Left ventricle myocardium inferior (tissue), 1 donor: ENCODE measurements at places on chromosomes 3 and 15.

DNA sequence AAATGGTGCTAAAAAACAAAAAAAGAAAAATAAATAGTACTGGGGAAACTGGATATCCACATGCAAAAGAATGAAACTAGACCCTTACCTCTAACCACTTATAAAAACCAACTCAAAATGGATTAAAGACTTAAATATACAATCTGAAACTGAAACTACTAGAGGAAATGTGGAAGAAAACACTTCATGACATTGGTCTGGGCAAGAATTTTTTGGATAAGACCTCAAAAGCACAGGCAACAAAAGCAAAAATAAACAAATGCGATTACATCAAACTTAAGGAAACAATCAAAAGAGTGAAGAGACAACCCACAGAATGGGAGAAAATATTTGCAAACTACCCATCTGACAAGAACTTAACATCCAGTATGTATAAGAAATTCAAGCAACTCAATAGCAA lies 6.4 kb downstream of the IFT57 start:
- peaks cover 34% of the 10 kb centered on the region for H3K36me3 ChIP-seq
- DNase-seq: no peak
- H3K4me1 ChIP-seq: peaks cover 9% of the 10 kb centered on the region
- H3K27ac ChIP-seq: no peak overlapping the region
- no peak overlapping the region for H3K4me3 ChIP-seq

- no peak overlapping the region for H3K27ac ChIP-seq
- H3K27me3 ChIP-seq: no peaks in the 10 kb centered on the region
- no peak for DNase-seq
- peaks cover 72% of the 10 kb centered on the region for H3K36me3 ChIP-seq
- H3K4me1 ChIP-seq: peaks cover 21% of the 10 kb centered on the region
These were observed 15.1 kb downstream of the U2SURP start for GRCh38 chr3:143016321-143016972.

DNA sequence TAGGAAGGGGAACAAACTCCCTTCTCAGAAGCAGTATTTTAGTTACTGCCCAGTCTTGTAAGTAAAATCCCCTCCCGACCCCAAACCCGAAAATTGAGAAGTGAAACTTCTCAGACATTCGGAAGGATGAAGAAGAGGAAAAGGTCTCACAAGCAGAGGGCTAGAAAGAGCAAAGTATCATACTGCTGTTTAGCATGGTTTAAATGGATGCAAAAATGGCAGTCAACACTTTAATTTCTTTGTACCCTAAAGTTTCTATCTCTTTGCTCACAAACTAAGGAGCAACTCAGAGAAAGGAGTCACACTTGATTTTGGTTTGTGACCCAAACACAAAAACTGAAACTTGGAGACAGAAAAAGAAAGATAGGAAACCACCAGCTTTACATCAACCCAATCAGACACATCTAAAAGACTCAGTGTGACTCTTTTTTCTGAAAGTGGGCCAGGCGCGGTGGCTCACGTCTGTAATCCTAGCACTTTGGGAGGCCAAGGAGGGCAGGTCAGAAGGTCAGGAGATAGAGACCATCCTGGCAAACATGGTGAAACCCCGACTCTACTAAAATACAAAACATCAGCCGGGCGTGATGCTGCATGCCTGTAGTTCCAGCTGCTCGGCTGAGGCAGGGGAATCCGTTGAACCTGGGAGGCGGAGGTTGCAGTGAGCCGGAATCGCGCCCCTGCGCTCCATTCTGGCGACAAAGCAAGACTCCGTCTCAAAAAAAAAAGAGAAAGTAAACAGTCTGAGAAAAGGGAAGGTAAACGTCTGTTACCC lies 63.2 kb upstream of the ATP11B start:
- H3K27ac ChIP-seq: no peak overlapping the region
- no peak for DNase-seq
- H3K27me3 ChIP-seq: peaks cover 40% of the 10 kb centered on the region
- H3K4me3 ChIP-seq: no peak overlapping the region

- no peak overlapping the region for H3K4me3 ChIP-seq
- peaks cover 15% of the 10 kb centered on the region for H3K27me3 ChIP-seq
- no peak for DNase-seq
- no peak overlapping the region for H3K27ac ChIP-seq
- H3K4me1 ChIP-seq: peaks cover 11% of the 10 kb centered on the region
- no peaks in the 10 kb centered on the region for H3K36me3 ChIP-seq
These were observed 228.1 kb upstream of the PROK2 start for GRCh38 chr3:72013084-72013483.
